Activated T-helper 9 cell treated with anti-CD3 and anti-CD28 coated beads, Interleukin-2, amount 50 U/mL, for 16 hours (primary cell): ENCODE measurements at places on chromosomes 5 and 9.

DNA sequence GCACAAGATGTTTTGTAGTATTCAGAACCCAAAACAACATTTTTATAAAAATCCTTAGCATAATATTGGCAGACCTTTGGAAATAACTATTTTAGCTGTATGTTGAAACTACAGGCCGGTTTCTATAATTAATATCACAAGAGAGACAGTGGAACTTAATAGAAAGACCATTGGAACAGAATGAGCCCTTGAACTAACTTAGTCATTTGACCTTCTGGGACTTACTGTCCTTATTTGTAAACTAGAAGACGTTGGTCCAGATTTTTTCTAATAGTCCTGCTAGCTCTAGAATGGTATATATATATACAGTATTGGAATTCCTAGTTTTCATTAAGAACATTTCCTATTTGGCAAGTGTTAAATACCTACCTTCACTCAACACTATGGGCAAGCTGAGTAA, 69.5 kb upstream of the ALDH1A1 start:
- DNase-seq = no peak

GRCh38 chr9:5566054-5566618, 55.8 kb downstream of the PDCD1LG2 start:
- DNase-seq = no peak

DNA sequence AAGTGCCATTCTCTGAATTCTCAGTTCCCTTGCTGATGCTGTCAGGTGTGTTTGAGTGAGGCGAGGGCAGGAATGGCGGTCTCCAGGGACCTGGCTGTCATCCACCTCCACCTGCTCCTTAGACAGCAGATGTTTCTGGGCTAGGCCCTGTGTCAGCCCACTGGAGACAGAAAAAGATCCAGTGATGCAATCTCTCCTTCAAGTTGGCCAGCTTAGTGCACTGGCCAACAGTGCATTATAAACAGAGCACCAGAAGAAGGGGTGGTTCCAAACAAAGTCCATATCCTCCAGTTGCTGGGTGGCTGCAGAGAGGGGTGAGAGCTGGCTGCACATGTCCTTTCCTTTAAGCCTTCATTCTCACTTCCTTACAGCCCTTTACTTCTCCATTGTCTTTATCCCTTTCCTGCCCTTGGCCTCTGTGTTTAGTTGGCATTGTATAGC, 26.5 kb downstream of the NANS start:
- DNase-seq = no peak

- DNase-seq = no peak
Measured at GRCh38 chr5:109865637-109866036, 175.9 kb downstream of the MAN2A1 start.

DNA sequence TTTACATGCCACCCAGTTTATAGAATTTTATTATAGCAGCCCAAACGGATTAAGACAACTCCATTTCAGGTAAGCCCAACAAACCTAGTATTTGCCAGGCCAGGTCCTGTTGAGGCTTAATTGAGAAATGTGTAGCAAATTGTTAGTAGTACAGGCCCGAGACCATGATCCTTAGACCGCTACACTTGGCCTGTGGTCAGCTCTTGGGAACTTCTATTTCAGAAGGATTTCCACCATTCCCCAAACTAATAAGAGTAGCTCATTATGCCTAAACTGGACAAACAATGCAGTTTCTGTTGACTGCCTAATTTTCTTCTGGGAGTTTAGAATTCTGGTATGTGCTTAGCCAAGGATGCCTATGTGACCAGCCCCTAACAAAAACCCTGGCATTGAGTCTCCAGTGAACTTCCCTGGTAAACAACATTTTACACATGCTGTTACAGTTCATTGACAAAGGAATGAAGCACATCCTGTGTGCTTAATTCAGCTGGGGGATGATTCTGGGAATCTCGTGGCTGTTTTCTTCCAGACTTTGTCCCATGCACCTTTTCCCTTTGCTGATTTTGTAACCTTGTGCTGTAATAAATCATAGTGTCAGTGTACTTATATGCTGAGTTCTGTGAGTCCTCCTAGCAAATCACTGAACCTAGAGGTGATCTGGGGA, 5.6 kb upstream of the GPX3 start:
- DNase-seq = no peak

- no peak for DNase-seq
Measured at GRCh38 chr9:136494012-136494411, 11.2 kb upstream of the SEC16A start.

GRCh38 chr9:133516256-133516960, 8.4 kb downstream of the MYMK start:
- no peak for DNase-seq

- no peak for DNase-seq
Measured at GRCh38 chr5:107157809-107158208, 512.9 kb downstream of the EFNA5 start.

- DNase-seq = no peak
Measured at GRCh38 chr9:117929868-117930267, 225.7 kb downstream of the TLR4 start.

- DNase-seq = no peak
Measured at GRCh38 chr5:80078921-80079320, 43.8 kb downstream of the THBS4 start.

DNA sequence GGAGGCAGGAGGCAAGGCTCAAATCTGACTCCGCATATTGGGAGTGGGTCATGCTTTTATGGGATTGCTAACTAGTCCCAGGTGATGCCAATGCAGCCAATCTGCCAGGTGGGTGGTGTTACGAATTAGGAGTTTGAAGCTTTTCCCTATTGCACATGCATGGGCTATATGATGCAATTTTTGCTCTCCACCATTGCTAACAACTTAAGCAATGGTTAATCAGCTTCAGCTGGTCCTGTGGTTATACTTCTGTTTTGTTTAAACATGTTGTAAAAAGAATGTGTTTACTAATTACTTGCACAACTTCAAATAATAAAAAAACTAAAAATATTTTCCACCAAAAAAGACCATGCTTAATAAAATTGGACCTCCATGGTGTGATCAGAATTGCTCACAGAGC, 55.7 kb downstream of the SHC3 start:
- no peak for DNase-seq

GRCh38 chr5:174518512-174518911, 205.9 kb upstream of the MSX2 start:
- no peak for DNase-seq

- DNase-seq = no peak
Measured at GRCh38 chr5:79814699-79815098, 125.1 kb downstream of the CMYA5 start.

GRCh38 chr5:131262953-131263541, 806 bp upstream of the CDC42SE2 start:
- DNase-seq = no peak

GRCh38 chr5:143581649-143582048, 178.2 kb upstream of the NR3C1 start:
- no peak for DNase-seq

DNA sequence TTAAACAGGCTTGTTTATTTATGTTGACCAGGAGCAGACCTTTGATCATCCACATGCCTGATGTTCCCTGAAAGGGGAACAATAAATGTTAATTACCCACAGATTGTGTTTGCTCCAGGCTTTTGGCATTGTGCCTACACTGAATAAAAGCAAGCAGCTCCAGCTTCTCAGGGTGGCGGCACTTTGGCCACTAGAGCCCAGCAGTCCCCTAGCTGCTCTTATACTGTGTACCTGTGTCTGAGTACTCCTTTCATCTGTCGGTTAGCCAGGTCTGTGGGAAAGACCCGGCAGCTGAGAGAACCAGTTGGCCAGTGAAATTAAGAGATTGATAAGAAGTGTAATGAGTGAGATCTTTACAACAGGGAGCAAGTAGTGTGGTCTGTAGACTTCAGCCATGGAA, 254.8 kb upstream of the FTMT start:
- DNase-seq = no peak

GRCh38 chr9:127856729-127857116, 2.3 kb upstream of the ENG start:
- DNase-seq = no peak
